HCT116 (cell line): ENCODE measurements at places on chromosomes 4 and X. TPM values are rescaled to one million over a fixed set of nuclear protein-coding genes. Genes with fewer than 3 reads are reported as not detected.

DNA sequence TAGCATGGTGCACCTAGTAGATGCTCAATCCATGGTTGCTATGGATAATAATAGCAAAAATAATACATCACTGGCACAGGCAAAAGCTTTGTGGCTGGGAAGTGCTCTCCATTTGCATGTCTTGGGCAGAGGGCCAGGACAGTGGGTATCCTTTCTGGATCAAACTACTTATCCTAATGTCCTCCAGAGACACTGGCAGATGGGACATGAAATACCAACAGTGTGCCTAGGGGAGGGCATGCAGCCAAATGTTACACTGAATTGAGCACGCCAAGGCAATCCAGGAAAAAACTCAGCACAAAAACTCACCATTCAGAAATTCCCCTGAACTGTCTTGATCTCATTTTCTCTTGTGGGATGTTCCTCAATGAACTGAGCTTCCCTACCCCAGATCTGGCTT is 98.6 kb upstream of the SCML1 start:
- H3K4me3 ChIP-seq: no peak overlapping the region
- no peak for DNase-seq
- H3K36me3 ChIP-seq: no peaks in the 10 kb centered on the region
- H3K27ac ChIP-seq: no peak overlapping the region

GRCh38 chr4:76990288-76991080 is 40.9 kb downstream of the SEPTIN11 start:
- no peak overlapping the region for H3K4me3 ChIP-seq
- DNase-seq: no peak
- no peaks in the 10 kb centered on the region for H3K27me3 ChIP-seq

GRCh38 chr4:109729117-109729717 is 653 bp downstream of the PLA2G12A start:
- H3K4me1 ChIP-seq: peaks cover 6% of the 10 kb centered on the region
- DNase-seq: no peak
- H3K27ac ChIP-seq: peak overlapping the region; percentile 71
- no peaks in the 10 kb centered on the region for H3K36me3 ChIP-seq
- H3K27me3 ChIP-seq: no peaks in the 10 kb centered on the region

- no peaks in the 10 kb centered on the region for H3K4me1 ChIP-seq
- H3K36me3 ChIP-seq: no peaks in the 10 kb centered on the region
- no peak overlapping the region for H3K27ac ChIP-seq
- H3K4me3 ChIP-seq: no peak overlapping the region
These were observed 58.5 kb upstream of the LGI2 start for GRCh38 chr4:25089051-25089763.

DNA sequence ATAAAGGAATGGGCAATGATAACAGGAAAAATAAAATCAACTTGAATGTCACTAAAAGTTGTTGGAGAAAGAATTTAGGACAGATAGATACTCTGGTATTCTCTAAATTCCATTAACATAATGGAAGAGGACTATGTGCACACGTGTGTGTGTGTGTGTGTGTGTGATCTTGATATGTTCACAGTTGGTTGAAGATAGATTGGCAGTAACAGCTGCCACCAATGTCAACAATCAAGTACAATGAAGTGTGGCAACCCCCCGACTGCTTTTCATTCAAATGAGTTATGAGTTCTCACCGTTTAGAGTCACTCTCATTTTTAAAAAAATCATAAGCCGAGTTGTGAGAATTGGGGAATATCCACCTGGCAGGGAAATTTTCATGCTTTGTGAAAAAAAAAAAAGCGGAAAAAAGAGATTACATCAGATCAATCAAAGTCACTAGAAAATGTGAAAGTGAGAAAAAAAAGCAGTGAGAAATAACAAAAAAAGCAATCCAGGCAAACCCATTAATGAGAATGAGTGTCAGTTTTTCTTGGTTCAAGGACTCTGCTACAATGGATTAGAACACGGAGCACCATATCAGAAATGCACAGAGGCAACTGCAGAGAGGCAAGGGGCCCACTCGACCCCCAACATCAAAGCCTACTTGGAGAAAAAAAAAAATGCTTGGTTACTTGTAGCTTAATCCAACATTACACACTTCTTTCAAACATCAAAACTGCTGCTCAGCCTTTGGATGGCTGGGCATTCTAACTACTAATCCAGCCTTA is 414.9 kb upstream of the PITX2 start:
- H3K4me3 ChIP-seq: no peak overlapping the region
- H3K27ac ChIP-seq: no peak overlapping the region
- H3K36me3 ChIP-seq: no peaks in the 10 kb centered on the region
- no peaks in the 10 kb centered on the region for H3K27me3 ChIP-seq
- H3K4me1 ChIP-seq: no peaks in the 10 kb centered on the region
- no peak for DNase-seq

GRCh38 chr4:3821580-3822229 is 55.5 kb downstream of the ADRA2C start:
- H3K27me3 ChIP-seq: no peaks in the 10 kb centered on the region
- H3K4me1 ChIP-seq: no peaks in the 10 kb centered on the region; the same call in 1 of the 2 replicates
- no peak for DNase-seq
- H3K27ac ChIP-seq: no peak overlapping the region
- no peak overlapping the region for H3K4me3 ChIP-seq

DNA sequence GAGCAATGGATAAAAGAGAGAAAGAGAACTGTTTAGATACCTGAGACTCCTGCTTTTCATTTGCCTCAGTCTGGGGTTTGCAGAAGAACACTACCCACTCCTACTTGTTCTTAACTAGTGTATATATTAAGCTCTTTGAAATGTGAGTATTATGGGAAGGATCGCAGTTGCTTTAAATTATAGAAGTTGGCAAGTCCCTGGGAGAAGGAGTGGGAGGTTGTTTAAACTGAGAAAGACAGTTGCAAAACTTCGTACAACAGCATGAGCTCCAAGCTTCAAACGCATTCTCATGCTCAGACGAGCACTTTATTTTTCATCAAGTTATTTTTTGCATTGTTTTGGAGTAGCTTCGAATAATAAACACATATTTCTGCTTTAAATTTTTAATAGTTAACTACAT is 88.1 kb upstream of the C1QTNF7 start:
- no peaks in the 10 kb centered on the region for H3K36me3 ChIP-seq
- H3K4me1 ChIP-seq: no peaks in the 10 kb centered on the region
- peaks cover 18% of the 10 kb centered on the region; the same call in 1 of the 2 replicates for H3K27me3 ChIP-seq
- DNase-seq: no peak
- no peak overlapping the region for H3K27ac ChIP-seq

DNA sequence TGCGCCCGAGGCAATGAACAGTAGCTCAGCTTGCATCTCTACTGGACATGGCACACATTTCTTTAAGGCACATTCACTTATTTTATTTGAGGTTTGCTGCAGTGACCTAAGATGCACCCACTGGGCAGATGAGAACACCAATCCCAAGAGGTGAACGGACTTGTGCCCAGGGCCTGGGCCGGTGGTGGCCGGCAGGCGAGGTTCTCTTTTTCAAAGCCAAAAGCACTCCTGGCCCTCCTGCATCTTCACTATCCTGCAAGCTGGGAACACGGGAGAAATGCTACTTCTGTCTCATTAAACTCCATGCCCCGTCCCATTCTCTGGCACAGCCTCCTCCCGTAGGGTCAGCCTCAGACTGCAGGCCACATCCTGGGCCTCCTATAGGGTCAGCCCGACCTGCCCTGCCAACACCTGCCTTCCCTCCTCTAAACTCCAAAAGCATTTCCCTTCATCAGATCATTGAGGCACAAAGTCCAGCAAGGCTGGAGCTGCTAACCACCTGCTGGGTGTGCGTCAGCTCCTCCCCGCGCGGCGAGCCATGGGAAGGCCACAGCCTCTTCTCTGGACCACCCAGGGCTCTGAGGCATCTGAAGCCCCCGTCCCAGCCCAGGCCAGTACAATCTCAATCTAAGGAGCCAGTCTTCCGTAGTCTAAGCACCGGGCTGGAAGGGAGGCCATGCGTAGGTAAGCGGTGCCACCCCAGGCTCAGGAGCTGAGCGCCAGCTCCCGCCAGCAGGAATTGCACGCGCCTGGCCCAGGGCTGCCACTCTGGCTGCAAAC is 166.1 kb downstream of the AFAP1 start:
- DNase-seq: no peak
- H3K27ac ChIP-seq: no peak overlapping the region
- no peaks in the 10 kb centered on the region for H3K27me3 ChIP-seq
- no peaks in the 10 kb centered on the region for H3K4me1 ChIP-seq
- H3K4me3 ChIP-seq: no peak overlapping the region

DNA sequence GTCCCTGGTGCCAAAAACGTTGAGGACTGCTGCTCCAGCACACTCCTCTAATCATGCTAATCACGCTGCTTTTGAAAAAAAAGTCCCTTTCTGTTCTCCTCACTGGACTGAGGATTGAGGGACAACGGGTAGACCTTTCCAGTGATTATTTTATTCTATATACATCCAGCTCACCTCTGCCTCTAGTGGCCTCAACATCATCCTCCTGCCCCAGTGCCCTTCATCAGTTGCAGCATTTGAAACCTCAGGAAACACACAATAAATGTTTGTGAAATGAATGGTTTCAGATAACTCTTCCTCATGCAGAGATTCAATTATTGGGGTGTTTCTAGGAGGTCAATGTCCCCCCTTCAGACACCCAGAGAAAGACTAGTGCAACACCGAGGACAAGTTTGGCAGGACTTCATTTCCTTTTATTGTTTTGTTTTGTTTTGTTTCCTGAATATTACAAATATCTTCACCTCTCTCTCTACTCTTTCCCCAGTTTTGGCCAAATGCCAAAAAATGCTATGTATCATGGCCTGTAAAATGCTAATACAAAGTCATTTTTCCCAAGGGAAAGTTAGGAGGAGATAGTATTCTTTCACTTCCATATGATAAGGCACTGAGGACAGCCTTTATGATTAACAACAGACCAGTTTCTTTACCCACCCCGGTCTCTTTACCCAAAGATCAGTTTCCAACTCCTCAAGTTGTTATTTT is 460.1 kb upstream of the SLIT2 start:
- no peak overlapping the region for H3K27ac ChIP-seq
- H3K4me1 ChIP-seq: no peaks in the 10 kb centered on the region
- H3K4me3 ChIP-seq: no peak overlapping the region
- no peak for DNase-seq
- no peaks in the 10 kb centered on the region for H3K36me3 ChIP-seq

DNA sequence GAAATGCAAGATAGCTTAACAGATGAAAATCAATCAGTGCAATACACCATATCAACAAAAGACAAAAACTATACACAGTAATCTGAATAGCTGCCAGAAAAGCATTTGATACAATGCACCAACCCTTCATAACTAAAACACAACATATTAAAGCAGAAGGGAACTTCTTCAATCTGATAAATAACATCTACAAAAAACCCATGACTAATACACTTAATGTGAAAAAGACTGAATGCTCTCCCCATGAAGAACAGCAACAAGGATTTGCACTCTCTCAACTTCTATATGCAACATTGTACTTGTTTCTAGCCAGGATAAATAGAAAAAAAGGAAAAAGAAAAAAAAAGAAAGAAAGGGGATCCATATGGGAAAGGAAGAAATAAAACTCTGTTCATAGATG is 139.7 kb downstream of the RBM47 start:
- DNase-seq: no peak
- H3K4me1 ChIP-seq: 0 out of 2 replicates have a peak, but pooled peaks cover 3% of the 10 kb centered on the region
- H3K27me3 ChIP-seq: no peaks in the 10 kb centered on the region
- H3K4me3 ChIP-seq: no peak overlapping the region

DNA sequence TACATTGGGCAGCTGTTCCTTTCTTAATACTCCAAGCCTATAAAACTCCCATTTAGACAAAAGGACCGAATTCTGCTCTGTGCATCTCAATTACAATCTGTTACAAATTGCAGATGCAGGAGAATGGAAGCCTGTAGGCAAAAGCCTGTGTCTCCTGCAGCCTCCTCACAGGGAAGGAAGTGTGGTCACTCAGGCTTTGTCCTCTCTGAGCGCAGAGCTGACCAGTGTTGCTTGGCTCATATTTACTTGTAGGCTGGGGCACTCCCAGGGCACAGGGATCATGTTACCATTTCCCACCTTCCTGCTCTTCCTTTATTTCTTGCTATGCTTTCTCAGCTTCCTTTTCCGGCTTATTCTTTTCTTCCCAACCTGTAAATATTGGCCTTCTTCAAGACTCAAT is 15.7 kb downstream of the SUPT20HL2 start:
- H3K4me1 ChIP-seq: no peaks in the 10 kb centered on the region; the same call in 1 of the 2 replicates
- DNase-seq: no peak
- no peaks in the 10 kb centered on the region for H3K36me3 ChIP-seq
- H3K27me3 ChIP-seq: no peaks in the 10 kb centered on the region

- H3K27me3 ChIP-seq: no peaks in the 10 kb centered on the region
- no peaks in the 10 kb centered on the region for H3K4me1 ChIP-seq
- DNase-seq: no peak
These were observed 61.7 kb upstream of the CT45A1 start for GRCh38 chrX:135651647-135652295.

DNA sequence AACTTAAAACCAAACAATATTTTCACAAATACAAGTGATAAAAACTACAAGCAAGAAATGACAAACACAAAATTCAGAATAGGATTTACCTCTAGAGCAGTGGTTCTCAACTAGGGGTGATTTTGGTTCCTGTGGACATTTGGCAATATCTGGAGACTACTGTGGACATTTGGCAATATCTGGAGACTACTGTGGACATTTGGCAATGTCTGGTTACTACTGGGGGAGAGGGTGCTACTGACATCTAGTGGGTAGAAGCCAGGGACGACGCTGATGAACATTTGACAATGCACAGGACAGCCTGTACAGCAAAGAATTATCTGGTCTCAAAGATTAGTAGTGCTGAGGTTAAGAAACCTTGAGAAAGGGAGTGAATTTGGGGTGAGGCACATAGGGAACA is 169.8 kb downstream of the CLCN4 start:
- no peaks in the 10 kb centered on the region for H3K27me3 ChIP-seq
- peaks cover 7% of the 10 kb centered on the region; the same call in 1 of the 2 replicates for H3K4me1 ChIP-seq
- DNase-seq: peak; percentile 22

Gene TRPC5OS
- total RNA-seq: 0.07 TPM

Gene RTL3
- total RNA-seq: not detected

Gene XAGE1A
- total RNA-seq: not detected

Gene SORCS2
- 0.37 TPM for total RNA-seq
